ENCODE measurements at places on chromosomes 7 and 10.

DNA sequence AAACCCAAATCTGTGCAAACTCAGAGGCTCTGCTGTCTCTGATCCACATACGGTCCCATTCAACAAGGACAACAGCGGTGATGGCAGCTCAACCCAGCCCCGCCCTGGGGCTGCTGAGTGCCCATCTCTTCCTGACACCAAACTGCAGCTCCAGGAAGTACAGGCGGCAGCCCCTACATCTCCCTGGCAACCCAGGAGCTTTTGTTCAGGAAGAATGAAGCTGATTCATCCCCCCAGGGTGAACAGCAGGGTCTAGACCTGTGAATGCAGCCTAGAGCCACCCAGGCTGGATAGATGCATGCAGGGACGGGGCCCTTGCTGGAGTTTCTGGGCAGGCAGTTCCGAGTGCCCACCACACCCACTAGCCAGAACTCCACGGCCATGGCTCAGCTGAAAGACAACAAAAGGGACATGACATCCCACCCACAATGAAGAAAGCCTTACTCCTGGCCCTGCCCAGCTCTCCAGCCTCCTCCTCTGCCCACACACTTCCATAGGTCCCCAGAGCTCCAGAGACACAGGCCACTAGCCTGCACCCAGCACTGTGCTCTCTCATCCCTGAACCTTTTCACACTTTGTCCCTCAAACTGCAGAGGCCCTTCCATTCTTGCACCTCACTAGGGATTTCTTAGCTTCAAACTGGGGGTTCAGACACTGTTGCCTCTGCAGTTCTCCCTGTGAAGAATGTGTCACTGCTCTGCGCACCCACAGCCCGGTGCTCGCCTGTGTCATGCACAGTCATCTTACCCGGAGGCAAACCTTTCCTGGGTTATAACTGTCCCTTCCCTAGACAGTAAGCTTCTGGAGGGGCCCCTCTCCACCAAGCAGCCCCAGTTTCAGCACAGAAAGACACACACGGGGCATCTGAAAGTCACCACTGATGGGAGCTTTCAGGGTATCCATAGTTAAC lies 99.1 kb downstream of the GRID1 start:
- DNase-seq, result no peak

DNA sequence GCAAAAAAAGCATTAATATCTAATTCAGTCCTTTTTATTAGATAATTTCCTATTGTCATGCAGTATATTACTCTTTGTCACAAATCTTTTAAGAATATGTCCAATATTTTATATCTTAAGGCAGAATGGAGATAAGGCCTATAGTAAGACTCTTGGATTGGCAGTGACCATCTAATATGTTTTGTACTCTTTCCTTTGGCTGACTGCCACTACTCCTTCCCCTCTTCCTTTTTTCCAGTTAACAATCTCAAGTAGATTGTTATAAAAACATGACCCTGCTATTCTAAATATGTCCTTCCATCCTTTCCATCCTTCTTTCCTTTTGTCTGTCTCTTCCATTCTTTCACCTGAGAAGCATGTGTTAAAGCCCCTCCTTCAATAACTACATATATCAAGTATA lies 92.8 kb upstream of the TMEM168 start:
- no peak for DNase-seq

DNA sequence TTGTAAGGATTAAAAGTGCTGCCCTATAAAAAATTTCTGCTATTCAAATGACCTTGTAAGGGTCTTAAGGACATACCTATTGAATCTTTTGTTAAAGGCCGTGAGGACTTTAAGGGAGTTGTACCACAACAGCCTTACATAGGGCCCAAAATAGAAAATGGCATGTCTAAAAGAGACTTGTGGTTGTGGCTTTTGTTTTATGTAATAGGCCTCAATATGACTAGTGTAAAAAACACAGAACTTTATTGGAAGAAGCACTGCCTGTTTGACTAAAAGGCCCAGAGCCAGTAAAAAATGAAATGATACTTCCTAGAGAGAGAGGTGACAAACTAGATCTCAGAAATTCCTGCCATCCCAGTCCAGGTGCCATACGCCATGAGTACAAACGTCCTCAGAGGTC lies 286.6 kb downstream of the SEMA3D start:
- no peak for DNase-seq

- DNase-seq, result no peak
These were observed 162.2 kb downstream of the EGFR start for GRCh38 chr7:55180963-55181542.

GRCh38 chr10:104080762-104081161 lies 4.9 kb downstream of the COL17A1 start:
- no peak for DNase-seq

All from amniotic stem cell (primary cell).